ENCODE measurements at places on chromosomes 4 and X.
A peak's percentile ranks its signal among the peaks of the same experiment; 100 is the strongest.

- no peak for DNase-seq
These were observed 253.3 kb upstream of the ARHGAP24 start for GRCh38 chr4:85221606-85222005.

GRCh38 chr4:169103966-169104412, 93.9 kb upstream of the CBR4 start:
- DNase-seq = no peak

- peak; percentile 28 for DNase-seq
These were observed 184.0 kb downstream of the UGT8 start for GRCh38 chr4:114782415-114783214.

- no peak for DNase-seq
These were observed 124.9 kb upstream of the POF1B start for GRCh38 chrX:85504381-85504780.

DNA sequence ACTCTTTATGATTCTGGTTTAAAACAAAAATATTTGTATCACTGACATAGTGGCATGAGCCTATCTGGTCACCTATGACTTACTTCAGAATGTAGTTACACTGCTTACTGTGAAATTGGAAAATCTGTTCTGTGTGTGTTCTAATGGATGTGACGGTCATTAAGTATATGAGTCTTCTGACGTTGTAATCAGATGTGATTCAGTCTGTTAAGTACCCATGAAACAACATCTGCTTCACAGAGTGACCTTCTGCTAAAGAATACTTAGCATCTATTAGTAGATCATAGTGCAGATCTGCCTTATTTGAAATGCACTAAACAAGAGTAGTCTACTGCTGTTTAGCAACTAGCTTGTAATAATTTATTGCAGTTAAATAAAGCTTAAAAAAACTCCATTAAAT, 317.1 kb downstream of the DCTD start:
- peak; percentile 17 for DNase-seq

- DNase-seq = no peak
These were observed 70.5 kb downstream of the AFF1 start for GRCh38 chr4:87005369-87005689.

GRCh38 chr4:153792618-153793247, 3.9 kb upstream of the SFRP2 start:
- no peak for DNase-seq

DNA sequence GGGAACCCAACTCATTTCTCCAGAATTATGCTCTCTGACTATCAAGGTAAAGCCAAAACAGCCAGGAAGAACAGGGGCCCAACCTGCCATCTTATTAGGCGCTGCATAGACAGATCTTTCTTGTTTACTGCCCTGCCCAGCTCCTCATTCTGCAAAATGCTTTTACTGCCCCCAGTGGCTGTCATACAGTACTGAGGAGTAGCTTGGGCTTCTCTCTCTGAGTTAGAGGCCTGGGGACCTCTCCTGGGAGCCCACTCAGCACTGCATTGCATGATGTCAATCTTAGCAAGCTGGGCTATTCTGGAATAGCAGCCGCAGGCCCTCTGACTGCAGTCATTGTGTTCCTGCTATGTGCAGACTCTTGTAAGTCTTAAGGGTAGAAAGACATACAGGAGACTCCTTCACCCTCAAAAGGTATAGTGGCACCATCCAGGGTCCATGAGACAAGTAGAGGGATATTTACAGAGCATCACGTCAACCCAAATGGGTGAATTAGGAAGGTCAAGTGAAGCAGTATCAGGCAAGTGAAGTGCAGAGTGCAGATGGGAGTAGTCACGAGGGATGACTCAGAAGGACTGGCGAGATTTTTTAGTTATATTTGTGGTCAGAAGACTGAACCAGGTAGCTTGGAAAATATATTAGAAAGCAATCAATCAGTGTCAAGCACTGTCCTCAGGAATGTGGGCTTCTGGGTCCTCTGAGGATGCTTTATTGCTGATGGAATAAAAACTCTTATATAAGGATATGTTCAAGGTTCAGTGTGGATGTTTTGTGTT, 294.1 kb upstream of the SFRP2 start:
- DNase-seq = peak; percentile 59

DNA sequence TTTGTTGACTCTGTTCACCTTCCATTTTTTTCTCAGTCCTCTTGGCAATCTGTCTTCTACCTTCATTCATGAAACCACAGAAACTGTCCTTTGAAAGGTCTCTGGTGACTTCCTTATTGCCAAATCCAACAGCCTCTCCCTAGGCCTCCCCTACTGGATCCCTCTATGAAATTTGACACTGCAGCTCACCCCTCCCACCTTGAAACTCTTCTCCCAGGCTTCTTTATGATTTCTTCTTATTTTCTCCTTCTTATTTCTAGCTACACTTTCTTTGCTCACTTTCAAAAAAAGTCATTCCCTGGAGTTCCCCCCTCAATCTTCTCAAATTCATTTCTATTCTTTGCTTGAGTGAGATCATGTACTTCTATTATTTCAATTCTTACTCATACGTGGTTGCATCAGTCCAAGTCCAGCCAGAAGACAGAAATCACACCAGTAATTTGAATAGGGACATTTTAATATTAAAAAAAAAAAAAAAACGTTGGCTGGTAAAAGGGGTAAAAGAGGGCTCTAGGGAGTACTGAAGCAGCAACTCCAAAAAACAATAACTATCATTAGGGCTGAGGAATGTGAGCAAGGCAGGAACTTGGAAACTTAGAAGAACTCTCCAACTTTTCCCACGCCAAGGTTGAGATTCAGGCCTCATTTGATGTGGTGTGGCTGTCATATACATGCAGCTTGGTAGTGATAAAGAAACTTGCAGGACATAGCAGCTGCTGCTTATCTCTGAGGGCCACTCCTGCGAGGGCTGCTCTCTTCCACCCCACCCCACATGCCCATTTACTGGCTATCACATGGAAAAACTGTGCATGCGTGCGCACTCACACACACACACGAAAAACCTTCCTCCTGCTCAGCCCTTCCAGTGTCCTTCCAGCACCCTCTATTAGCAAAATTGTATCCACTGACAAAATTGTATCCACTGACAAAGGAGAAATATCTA, 169.8 kb upstream of the GALNT7 start:
- DNase-seq = peak; percentile 69

- no peak for DNase-seq
These were observed 145.1 kb downstream of the CAMK2D start for GRCh38 chr4:113616443-113616842.

- peak; percentile 87 for DNase-seq
These were observed 18.9 kb upstream of the CXCL8 start for GRCh38 chr4:73721435-73721834.

DNA sequence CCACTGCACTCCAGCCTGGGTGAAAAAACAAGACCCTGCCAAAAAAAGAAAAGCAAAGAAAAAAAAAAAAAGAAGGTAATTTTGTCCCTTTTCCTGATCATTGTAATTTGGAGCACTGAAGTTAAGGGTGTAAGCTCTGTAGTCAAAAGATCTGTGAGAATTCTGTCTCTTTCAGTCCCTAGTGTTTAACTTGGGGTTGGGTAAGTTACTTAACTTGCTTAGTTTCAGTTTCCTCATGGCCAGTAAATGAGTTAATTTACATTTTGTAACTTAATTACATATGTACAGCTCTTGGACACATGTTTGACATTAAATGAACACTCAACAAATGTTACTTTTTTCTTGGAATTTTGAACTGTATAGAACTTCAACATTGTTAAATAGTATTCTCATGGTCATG, 10.9 kb upstream of the UBE2K start:
- DNase-seq = no peak

DNA sequence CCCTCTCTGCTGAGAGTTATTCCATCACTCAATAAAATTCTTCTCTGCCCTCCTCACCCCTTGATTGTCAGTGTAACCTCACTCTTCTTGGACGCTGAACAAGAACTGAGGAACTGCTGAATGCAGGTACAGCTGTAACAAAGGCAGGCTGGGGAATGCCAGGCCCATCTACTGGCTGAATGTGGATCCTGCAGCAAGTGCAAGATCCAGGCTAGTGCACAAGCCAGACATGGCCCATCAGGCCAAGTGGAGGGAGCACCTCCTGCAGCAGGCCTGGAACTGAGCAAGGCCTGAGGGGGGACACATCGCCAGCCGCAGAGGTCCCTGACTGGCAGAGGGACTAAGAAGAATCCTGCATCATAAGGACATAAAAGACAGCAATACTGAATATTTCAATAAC, 411.8 kb upstream of the PCDH10 start:
- DNase-seq = no peak

DNA sequence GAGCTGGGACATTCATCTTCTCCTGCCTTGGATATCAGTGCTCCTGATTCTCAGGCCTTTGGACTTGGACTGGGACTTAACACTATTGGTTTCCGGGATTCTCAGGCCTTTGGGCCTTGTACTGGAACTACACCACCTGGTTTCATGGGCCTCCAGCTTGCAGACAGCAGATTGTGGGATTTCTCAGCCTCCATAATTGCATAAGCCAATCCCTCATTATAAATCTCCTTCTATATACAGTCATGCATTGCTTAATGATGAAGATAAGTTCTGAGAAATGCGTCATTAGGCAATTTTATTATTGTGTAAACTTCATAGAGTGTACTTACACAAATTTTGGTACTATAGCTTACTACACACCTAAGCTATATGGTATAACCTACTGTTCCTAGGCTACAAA, 8.9 kb upstream of the CCNG2 start:
- DNase-seq = no peak

DNA sequence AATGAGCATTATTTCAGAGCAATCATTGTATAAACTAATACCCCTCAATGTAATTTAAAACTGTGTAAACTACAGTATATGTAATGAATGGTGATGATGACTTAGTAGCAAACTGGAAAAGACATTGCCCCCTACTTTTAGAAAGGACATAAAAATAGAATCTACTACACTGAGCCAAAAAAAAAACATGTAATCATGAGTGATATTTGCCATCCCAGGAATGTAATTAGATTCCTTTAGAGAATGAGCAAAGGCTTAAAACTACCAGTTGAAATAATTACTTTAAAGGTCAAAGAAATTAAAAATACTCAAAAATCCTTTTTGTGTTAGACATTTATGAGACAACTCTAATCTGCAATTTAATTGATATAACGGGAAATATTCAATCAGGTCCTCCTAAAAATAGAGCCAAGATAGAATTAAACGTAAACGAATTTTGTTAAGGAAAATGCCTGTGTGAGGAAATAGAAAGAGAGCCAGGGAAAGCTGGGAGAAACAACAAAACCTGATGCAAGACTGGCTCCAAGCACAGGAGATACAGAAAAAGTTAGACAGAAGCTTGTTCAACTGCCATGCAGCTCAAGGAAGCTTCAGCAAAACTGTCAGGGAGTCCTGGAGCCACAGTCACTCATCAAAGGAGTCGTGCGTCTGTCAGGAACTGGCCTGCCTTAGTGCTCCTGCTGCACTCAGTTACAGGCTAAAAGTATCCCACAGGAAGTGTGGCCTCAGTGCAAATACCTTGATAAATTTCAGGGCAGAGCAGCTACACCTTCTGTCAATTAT, 655.7 kb upstream of the INTU start:
- no peak for DNase-seq

DNA sequence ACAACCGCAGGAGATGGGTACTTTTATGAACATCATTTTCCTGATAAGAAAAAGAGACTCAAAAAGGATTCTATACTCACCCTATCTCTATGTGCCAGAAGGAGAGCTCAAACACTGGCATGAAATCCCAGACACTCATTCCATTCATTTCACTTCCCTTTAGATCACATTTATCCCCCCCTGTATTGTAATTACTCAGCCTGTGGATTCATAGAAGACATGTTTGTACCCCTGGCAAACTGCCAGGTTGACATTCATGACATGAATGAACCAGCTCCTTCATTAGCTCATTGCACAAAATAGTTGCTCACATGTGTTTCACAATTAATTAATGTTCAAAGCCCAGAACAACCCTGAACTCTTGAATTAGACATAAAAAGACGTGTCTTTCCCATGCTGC, 4.9 kb downstream of the SMR3A start:
- DNase-seq = peak; percentile 2

DNA sequence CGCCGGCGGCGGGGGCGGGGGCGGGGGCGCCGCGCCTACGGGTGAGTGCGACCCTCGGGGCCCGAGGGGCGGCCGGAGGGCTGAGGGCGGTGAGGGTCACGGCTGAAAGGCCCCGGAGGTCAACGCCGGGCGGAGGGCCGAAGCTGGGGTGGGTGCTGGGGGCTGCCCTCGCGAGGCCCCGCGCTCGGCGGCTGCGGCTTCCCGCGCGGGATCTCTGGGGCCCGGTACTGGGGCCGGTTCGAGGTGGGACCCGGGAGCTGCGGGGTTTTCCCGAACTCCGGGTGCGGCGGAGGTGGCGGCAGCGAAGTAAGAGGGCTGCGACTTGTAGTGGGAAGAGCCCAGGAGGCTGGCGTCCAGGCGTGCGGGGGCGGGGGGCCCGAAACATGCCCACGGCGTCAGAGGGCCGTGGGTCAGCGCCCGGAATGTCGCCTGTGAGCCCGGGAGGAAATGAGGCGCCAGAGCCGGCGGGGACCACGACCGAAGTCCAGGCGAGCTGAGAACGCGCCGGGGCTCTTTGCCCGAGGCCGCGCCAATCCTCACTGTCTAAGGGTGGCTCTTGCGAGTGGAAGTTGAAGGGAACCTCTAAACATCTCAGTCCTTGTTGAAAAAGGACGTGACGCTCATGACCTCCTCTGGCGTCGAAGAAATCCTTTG, 407 bp downstream of the IL13RA1 start:
- DNase-seq = peak; percentile 4

- DNase-seq = no peak
These were observed 4.6 kb downstream of the GRIA2 start for GRCh38 chr4:157225096-157225495.

DNA sequence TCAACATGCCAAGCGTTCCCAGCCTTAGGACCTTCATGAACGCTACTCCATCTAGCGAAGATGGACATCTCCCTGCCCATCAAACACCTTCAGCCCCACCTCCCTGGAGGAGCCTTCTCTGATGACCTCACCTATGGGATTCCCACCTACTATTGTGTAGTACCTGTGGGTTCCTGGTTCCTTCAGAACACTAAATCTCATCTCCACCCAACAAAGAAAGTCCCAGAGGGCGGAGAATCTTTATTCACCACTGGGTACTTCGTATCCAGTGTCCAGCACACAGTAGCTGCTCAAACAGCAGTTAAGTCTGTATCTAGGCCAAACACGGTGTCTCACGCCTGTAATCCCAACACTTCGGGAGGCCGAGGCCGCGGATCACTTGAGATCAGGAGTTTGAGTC, 10.1 kb downstream of the RBM47 start:
- no peak for DNase-seq

- DNase-seq = no peak
These were observed 5.0 kb upstream of the ADGRL3 start for GRCh38 chr4:61195101-61195500.

GRCh38 chr4:82217986-82218715, 155.6 kb downstream of the HNRNPD start:
- DNase-seq = no peak

- DNase-seq = peak; percentile 19
These were observed 1829.0 kb upstream of the PCDH7 start for GRCh38 chr4:28890949-28891775.

DNA sequence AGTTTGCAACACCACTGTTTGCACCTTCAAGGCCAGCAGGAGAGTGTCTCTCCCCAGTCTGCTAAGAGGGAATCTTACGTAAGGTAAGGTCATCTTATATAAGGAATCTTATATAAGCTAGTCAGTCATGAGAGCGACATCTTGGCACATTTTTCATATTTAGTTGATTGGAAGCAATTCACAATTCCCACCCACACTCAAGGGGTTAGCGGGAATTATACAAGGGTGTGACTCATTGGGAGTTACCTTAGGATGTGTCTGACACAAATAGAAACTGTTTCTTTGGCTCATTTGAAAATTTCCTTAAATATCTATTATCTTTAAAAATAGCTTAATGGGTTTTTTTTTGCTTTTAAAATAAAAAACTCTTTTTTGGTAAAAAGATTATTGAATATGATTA, 62.1 kb upstream of the GRPR start:
- DNase-seq = no peak

GRCh38 chrX:8738588-8739189, 6.8 kb upstream of the ANOS1 start:
- peak; percentile 31 for DNase-seq
